ENCODE measurements at places on chromosomes 3 and 15.

- no peak for DNase-seq
Observed at GRCh38 chr3:37174532-37175126, at the start of gene LRRFIP2. TSS of gene LRRFIP2 (minus strand) at chr3:37174582. CDS start at chr3:37148983, 25,599 bp downstream.

GRCh38 chr15:34362047-34362773 lies 4.8 kb downstream of the LPCAT4 start:
- DNase-seq: no peak

GRCh38 chr15:58875343-58875742 lies 58.1 kb downstream of the SLTM start:
- no peak for DNase-seq

DNA sequence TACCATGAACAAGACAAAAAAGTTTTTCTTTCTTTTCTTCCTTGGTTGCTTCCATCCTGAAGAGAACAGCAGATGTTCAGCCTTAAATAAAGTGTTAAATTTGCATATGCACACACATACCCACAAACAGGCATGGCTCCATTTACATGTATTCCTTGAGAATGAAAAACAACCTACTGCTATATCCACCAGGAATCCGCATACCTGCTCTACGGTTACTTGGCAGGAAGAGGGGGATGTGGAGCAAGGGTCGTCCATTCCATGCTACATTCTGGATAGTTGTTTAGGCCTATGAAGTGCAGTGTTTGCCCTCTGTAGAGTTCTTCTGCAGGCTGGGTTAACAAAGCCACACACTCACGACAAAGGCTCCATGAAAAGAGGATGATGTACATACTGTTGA lies 322.8 kb downstream of the KCNH8 start:
- no peak for DNase-seq

DNA sequence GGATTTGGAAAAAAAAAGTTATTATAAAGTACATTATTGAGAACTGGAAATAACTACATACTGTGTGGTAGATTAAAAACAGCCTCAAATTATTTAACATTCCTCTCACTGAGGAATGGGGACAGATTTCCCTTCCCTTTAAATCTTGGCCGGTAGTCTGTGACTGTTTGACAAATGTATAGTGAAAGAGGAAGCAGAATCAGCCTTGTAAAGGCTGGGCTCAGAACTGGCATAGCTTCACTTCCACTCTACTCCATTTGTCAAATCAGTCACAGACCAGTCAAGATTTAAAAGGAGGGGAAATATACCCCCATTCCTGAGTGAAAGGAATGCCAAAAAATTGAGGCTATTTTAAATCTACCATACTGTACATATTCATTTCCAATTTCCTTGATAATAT lies 18.2 kb upstream of the B4GALT4 start:
- DNase-seq: no peak

DNA sequence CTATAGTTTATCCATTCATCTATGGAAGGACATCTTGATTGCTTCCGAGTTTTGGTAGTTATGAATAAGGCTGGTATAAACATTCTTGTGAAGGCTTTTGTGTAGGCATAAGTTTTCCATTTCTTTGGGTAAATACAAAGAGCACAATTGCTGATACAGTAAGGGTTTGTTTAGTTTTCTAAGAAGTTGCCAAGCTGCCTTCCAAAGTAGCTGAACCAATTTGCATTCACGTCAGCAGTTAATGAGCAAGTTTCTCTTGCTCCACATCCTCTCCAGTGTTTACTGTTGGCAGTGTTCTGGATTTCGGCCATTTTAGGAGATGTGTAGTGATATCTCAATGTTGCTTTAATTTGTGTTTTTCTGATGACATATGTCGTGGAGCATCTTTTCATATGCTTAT lies 34.2 kb downstream of the GABRA5 start:
- DNase-seq: no peak

DNA sequence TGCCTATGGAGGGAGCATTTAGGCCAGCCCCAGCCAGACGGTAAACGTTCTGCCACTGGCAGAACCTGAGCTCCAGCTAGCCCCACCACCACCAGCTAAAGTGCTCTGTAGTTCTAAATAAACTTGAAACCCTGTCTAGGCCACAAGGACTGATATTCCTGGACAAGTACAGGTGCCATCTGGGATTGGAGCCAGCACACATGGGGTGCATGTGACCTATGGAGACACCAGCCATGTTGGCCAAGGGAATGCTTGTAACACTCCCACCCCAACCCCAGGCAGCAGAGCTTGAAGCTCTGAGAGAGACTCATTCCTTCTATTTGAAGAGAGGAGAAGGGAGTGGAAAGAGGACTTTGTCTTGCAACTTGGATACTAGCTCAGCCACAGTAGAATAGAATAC lies 284.5 kb upstream of the DCBLD2 start:
- DNase-seq: no peak

- DNase-seq: peak; percentile 55
Observed at GRCh38 chr3:49906073-49906743, 2.5 kb upstream of the MST1R start.

DNA sequence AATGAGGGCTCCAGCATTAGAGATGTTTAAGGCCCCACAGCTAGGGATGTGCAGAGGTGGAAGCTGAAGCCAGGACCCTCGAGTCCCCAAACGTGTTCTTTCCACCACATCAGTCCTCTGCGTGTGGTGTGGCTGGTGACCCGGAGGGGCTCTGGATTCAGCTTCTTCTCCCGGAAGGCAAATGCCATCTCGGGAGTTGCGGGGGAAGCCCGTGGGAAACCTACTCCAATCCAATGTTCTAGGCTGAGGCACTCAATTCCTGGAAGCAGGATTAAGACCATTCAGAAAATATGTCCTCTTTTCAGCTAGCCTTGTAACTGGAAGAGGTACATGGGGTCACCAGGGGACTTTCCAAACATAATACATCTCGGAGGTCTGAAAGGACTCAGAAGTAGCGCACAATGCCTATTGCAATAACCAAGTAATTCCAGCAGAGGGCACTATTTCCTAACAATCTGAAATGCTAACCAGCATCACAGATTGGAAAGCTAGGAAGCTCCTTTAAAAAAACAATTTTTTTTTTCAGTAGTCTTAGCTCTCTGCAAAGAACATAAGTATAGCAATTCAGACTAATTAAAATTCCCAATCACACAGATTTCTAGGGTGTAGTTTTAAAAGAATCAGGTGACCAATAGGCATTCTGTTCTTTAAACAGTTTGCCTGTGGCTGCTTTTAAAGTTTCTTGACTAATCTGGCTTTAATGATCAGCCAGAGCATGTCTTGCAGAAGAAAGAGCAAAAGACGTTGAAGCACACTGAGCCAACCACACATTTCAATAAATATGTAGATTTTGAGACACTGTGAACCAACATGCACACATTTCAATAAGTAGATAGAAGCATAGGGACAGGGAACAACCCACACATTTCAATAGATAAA lies 36.1 kb downstream of the BNC1 start:
- DNase-seq: peak; percentile 67

DNA sequence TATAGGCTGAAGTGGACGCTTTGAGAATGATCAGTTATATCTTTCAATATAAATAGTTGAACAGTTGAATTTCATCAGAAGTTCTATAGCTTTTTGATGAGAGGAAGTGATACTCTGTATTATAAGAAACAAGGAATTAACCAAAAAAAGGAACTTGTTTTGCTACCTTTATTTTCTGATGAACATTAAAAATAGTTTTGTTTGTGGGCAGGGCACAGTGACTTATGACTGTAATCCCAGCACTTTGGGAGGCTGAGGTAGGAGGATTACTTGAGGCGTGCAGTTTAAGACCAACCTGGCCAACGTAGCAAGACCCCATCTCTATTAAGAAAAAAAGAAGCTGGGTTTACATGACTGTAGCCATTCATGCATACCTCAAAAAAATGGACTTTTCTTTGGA lies 16.7 kb downstream of the BLOC1S6 start:
- DNase-seq: no peak

DNA sequence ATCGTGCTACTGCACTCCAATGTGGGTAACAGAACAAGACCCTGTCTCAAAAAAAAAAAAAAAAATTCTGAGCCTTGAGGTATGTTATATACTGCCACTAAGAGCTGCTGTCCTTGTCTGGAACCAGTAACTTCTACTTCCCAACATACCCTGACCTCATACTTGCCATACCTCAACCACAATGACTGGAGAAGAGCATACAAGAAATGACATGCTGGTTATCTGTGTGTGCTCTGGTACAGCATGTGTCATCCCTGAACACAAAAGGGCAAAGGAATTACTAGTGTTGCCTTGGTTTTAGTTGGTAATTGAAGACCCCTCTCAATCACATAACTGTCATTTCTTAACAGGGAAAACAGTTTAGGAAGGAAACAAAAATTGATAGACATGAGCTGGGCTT lies 54.5 kb downstream of the MRPS25 start:
- no peak for DNase-seq

DNA sequence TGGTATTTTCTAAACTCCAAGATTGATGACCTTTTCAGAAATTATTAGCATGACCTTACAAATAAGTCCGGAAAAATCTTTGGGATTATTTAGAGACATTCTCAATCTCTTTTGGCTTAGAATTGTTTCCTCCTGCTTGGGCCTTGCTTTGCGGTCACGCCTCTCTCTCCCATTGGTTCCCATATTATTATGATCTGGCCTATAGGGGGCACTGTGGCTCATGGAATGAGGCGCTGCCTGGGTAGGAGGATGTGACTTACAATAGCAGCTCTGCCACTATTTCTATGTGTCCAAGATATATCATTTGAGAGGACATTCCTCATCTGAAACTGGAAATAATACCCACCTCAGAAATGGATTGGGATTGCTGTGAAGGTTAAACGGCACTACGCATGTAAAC lies 464.9 kb downstream of the MFSD1 start:
- peak; percentile 26 for DNase-seq

GRCh38 chr3:43400781-43401730 lies 114.7 kb downstream of the SNRK start:
- no peak for DNase-seq

DNA sequence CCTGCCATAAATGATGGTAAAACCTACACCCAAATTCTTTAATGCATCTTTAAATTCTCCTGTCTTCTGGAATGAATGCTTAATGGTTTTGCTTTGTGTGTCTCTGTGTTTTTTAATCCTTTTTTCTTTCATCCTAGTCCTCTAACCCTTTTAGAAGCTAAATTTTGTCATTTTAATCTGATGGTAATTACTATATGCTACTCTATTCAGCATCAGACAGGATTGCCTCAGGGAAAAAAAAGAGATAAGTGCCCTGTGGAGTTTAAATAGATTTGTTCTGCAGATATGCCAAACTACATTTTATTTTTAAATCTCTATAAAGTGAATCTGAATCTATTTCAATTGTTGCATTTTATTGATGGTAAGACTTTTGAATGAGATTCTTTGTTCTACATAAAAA lies 966.8 kb downstream of the NSUN3 start:
- DNase-seq: no peak

- DNase-seq: peak; percentile 90
Observed at GRCh38 chr3:58217209-58217811, 6.5 kb upstream of the DNASE1L3 start.

- DNase-seq: no peak
Observed at GRCh38 chr3:10187290-10187876, 22.7 kb downstream of the IRAK2 start.

DNA sequence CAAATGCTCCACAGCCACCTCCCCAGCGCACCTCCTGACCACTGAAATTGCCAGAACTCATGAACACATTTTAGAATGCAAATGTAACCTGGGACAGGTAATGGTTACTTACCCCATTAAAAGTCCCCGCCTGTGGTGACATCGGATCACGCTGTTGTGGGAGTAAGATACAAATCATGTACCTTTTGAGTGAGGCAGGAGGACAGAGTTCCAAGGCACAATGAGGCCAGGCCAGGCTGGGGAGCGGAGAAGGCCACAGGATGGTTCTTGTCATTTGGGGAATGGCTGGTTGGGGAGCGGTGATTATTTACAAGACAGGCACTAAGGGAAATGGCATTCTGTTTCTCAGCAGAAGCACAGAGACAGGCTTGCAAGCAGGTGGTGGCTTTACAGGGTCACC lies 490.0 kb downstream of the EDEM1 start:
- DNase-seq: no peak

DNA sequence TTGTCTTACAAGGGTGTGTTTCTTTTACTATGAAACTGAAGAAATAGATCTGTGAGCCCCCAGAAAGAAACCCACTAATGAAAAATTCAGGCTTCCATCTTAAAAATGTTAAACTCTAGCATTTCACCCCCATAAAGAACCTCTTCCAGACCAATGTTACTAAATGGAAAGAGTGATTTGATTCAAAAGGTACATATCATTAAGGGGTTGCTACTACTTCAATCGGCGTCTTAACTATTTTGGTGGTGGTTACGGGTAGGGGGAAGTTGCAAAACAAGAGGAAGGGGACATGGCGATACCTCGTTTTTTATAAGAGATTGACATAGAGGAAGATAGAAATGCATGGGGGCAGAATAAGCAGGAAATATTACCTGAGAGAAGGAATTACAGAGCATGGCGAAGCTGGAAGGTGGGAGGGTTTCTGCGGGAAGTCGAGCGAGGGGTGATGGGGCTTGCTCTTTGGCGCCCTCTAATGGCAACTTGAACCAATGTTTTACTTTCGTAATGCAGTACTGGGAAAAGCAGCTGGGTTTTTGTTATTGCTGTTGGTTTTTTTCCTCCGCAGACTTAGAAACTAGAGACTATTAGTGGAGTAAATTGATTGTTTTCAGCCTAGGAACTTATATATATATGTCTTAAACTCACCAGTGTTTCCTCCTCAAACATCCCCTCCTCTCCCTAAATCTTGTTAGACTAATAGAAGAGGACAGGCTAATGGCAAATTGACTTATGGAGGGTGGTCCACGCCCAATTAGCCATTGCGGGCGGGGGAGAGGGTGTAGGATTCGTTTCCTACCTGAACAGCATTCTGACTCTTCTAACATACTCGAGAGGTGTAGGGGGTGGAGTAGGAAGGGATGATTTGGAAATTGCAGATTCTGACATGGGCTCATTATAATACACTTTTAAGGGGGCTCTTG lies 11.3 kb upstream of the SOX2 start:
- DNase-seq: peak; percentile 69

All from HCT116 (cell line).